ENCODE measurements at places on chromosomes 13 and 19.

DNA sequence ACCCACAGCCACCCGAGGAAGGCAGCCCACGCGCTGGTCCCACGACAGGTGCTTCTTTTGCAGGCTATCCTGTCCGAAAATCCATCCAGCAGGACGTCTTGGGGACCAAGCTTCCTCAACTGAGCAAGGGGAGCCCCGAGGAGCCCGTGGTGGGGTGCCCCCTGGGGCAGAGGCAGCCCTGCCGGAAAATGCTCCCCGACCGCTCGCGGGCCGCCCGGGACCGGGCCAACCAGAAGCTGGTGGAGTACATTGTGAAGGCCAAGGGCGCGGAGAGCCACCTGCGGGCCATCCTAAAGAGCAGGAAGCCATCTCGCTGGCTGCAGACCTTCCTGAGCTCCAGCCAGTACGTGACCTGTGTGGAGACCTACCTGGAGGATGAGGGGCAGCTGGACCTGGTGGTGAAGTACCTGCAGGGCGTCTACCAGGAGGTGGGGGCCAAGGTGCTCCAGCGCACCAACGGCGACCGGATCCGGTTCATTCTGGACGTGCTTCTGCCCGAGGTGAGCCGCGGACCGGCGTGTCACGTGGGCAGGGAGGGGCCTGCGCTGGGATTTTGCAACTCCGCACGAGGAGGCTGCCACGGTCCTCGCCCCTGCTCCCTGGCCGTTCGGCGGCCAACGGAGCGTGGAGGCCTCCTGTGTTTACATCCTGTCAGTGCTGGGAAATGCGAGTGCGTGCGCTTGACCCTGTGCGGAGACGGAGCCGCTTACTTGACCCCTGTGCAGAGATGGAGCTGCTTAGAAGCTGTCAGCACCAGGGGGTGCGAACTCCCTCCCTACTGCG, 12.9 kb upstream of the NDUFS7 start:
- DNase-seq: no peak

DNA sequence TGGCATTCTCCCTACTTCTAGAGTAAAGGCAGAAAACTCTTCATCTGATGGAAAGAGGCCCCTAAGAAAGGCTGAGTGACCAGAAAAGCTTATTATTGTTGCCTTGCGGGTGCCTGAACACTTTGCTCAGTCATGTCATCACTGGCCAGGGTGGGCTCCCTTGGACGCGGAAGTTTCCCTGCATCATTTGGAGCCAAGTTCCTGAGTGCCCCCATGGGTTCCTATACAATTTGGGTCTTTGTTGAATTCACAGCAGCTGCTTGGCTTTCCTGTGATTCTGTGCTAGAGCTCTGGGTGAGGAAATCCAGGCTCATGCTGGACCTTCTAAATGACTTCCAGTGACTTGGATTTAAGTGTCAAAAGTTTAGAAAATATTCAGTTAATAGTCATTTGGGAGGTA, 232.9 kb downstream of the LHFPL6 start:
- no peak for DNase-seq

- DNase-seq: no peak
Measured at GRCh38 chr13:97719736-97720135, 233.7 kb upstream of the IPO5 start.

- no peak for DNase-seq
Measured at GRCh38 chr13:112648966-112649690, 40.7 kb upstream of the ATP11A start.

GRCh38 chr13:34701919-34702318, 240.2 kb upstream of the NBEA start:
- no peak for DNase-seq

- DNase-seq: peak; percentile 15
Measured at GRCh38 chr19:53158119-53158656, 665 bp downstream of the ZNF347 start.

DNA sequence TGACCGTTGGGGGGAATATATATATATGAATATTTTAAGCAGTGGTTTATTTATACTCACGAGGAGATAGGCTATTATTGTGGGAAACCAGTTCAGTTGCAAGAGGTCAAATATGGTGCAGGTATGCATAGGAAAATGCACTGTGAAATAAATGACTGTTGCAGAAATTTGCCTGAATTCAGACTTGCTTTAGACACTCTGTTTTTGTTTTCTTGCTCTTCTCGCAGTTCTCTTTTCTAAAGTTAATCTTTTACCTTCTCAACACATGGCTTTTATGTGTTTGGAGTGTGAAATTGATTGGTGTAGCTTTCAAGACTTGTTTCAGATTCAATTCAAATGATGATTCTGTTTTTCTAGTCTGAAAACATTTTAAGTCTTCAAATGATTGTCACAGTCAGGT, 109.7 kb downstream of the LRCH1 start:
- no peak for DNase-seq

- no peak for DNase-seq
Measured at GRCh38 chr13:65387743-65388347, 1842.3 kb downstream of the PCDH9 start.

DNA sequence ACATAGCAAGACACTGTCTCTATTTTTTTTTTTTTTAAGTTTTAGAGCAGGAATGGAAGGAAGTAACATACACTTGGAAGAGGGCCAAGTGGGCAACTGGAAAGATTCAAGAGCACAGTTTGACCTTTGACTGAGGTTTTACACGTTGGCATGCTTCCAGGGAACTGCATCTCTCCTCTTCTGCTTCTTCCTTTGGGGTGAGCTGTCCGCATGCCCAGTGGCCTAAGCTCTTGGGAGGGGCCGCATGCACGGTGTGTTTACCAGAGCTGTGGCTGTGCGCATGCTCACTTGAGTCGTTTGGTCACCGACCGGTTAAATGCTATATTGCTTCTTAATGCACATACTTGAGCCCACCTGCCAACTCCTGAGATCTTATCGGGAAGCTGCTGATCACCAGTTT, 727.7 kb downstream of the UQCRFS1 start:
- DNase-seq: no peak

GRCh38 chr13:37340901-37341670, 235.6 kb upstream of the CSNK1A1L start:
- no peak for DNase-seq

DNA sequence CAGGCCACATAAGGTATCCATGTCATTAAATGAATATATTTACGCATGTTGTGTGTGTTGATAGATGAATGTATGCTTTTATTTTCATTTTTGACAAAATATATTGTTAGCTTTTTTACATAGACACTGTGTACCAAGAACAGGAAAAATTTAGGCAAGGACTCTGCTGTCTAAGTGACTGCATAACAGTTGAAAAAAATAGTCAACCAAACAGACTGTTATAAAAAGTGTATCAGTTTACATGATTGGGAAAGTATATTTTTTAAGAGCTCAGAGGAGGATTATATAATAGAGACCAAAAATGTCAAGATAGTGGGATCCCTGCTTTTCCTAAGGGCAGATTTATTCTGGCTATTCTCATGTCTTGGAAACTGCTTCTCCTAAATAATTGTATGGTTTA, 858.0 kb downstream of the SLITRK1 start:
- peak; percentile 7 for DNase-seq

- no peak for DNase-seq
Measured at GRCh38 chr13:60282186-60282585, 114.8 kb upstream of the TDRD3 start.

DNA sequence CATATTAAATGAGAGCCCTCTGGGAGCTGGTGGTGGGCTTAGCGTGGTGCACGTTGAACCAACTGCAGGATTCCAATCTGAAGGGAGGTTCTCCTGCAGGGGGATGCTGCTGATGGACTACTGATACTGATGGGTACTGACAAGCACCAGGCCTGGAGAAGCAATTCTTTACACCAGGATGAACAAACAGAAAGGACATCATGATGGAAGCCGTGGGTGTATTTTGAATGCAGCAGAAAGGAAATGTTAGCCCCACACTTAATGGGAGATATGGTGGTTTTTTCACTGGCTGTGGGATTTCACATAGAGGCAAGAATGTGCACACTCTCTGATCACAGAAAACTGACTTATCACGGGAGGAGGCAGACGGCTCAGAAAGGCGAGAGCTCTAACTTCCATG, 299.7 kb downstream of the TEX29 start:
- no peak for DNase-seq

DNA sequence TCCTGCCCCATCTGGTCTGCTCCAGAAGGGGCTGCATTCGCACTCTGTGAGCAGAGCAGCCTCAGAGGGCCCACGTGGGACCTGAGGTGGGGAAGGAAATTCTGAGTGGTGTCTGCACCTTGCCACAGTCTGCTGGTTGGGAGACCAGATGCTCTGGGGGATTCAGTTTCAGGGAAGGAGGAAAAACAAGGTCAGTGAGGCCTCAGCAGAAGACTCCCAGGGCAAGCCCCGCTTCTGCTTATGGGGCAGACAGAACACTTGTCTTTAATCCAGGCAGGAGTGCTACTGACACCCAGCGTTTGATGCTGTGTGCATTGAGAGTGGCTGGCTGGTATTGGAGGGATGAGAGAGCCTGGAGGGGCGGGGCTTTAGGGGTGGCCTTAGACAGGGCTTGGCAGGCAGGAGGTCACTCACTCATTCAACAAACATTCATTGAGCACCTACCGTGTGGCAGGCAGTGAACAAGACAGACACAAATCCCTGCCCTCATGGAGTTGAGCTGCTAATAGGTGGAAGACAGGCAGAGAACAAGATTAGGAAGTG, 4.9 kb upstream of the CLEC17A start:
- DNase-seq: no peak

- DNase-seq: no peak
Measured at GRCh38 chr19:36819130-36819630, 19.0 kb downstream of the ZNF790 start.

- DNase-seq: peak; percentile 48
Measured at GRCh38 chr13:27174766-27175455, 3.3 kb upstream of the USP12 start.

- DNase-seq: peak; percentile 59
Measured at GRCh38 chr13:51761643-51762350, 42.2 kb downstream of the DHRS12 start.
